ENCODE measurements at places on chromosomes 13 and 19.

DNA sequence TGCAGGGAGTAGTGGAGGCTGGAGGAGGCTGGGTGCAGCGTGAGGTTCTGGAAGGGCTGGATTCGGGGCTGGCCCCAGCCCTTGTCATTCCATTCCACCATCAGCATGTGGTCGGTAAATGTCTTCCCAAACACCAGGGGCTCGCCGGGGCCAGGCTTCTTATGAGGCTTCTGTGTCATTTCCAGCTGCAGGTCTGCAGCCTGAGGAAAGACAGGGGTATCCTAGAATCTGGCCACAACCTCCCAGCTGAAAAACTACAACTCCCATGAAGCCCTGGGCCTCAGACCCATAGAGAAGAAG is 4.4 kb downstream of the BCAT2 start:
- peak; percentile 27 for DNase-seq

DNA sequence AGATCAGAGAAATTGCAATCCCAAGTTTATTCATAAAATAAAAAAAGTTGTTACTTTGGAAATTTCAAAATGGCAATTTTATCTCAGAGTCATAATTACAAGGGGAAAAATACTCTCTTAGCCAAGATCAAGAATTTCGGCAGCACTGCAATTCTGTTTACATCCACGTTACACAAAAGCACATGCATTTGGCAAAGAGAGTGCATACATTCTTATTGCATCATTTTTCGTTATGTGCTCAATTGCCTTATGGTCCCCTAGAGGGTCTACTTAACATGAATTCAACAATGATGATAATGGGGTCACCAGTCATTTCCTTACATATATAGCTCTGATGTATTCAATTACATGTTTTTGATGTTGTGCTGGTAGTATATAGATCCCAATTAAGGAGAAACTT is 498.0 kb downstream of the DIAPH3 start:
- no peak for DNase-seq

GRCh38 chr13:113764793-113765563 is 6.0 kb downstream of the TMEM255B start:
- no peak for DNase-seq

GRCh38 chr19:56751078-56751489 is 79.5 kb upstream of the ZNF835 start:
- DNase-seq, result no peak

- DNase-seq, result no peak
These were observed 2.0 kb downstream of the LRCH1 start for GRCh38 chr13:46554951-46555350.

- no peak for DNase-seq
These were observed 52.0 kb downstream of the DPF1 start for GRCh38 chr19:38172001-38172400.

DNA sequence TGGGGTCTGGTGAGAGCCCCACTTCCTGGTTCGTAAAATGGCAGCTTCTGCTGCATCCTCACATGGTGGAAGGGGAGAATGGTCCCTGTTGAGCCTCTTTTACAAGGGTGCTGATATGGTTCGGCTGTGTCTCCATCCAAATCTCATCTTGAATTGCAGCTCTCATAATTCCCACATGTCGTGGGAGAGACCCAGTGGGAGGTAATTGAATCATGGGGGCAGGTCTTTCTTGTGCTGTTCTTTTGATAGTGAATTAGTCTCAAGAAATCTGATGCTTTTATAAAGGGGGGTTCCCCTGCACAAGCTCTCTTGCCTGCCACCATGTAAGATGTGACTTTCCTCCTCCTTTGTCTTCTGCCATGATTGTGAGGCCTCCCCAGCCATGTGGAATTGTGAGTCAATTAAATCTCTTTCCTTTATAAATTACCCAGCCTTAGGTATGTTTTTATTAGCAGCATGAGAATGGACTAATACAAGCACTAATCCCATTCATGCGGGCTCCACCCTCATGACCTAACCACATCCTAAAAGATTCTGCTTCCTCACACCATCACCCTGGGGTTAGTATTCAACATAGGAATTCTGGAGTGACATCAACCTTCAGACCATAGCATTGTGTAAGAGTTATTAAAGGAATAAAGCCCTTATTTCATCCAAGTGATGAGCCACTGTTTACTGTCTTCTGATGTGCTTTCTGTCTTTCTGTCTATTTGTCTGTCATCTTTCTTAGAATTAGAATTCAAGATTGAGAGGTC is 159.0 kb upstream of the IRS2 start:
- DNase-seq, result no peak

GRCh38 chr13:50323440-50324065 is 308.3 kb downstream of the KCNRG start:
- no peak for DNase-seq

- no peak for DNase-seq
These were observed 3.5 kb downstream of the CCDC169 start for GRCh38 chr13:36294096-36294495.

- DNase-seq, result no peak
These were observed 207.3 kb downstream of the TEX29 start for GRCh38 chr13:111527614-111528229.

- DNase-seq, result no peak
These were observed 1.2 kb upstream of the SLC6A16 start for GRCh38 chr19:49326165-49326704.

DNA sequence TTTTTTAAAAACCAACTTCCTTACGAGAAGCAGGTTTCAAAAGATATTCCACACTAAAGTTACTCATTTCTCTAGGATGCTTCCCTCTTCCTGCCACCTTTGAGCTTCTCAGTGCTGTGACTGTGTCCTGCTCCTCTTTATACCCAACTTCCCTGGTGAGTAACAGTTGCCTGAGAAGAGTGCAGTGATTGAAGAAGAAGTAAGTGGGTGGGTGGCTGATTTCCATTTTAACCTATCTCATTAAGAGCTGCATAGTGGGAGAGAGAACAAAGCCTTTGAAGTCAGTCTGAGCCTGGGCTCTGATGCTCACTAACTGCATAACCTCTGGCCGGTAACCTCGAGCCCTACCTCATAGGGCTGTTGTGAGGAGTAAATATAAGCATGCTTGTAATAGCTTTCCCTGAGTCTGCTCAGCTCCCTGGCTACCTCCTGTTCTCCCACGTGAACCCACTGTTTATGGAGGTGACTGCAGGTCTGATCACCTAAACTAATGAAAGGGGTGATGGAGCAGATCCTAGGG is 977.3 kb downstream of the UQCRFS1 start:
- DNase-seq, result no peak

DNA sequence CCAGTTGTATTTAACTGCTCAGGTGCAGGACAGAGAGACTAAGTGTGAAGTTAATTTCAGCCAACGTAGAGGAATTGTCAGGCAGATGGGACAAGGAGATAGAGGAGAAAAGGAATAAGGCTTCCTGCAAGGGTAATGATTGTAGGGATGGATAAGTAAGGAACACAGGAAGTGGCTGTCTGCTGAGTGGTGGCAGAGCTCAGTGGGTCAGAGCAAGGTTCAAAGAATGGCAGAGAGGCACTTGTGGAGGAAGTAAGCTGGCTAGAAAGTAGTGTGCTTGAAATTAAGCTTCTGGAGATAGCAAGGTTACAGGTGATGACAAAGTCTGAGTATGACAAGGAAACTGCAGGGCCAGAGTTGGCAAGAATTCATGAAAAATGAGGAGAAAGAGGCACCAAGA is 47.9 kb downstream of the USPL1 start:
- no peak for DNase-seq

GRCh38 chr19:19181488-19181998 is 10.4 kb downstream of the BORCS8 start:
- DNase-seq, result no peak

DNA sequence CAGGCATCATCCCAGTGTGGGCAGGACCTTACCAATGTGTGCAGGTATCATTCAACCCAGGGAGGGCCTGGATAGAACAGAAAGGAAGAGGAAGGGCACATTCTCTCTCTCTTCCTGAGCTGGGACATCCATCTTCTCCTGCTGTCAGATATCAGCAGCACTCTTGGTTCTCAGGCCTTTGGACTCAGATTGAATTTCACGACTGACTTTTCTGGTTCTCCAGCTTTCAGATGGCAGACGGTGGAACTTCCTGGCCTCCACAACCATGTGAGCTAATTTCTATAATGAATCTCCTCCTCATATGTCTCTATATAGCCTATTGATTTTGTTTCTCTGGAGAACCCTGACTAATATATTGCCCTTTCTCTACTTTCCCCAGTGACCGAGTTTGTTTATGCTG is 77.3 kb downstream of the OLFM4 start:
- no peak for DNase-seq

DNA sequence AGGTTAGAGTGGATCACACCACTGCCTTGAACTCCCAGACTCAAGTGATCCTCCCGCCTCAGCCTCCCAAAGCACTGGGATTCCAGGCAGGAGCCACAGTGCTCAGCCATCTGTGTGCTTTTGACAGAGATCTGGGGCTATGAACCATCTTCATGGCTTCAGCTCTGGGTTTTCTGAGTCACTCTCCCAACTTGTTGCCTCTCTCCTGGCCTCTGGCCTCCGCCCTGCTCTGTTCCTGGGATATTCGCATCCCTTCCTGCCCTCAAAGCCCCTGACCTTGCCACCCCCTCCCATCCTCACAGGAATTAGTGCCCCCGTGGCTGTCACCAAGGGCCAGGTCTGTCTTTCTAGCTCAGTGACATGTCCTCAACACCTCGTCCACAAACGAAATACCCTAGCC is 5.7 kb upstream of the GMIP start:
- DNase-seq, result no peak

- no peak for DNase-seq
These were observed 164.2 kb downstream of the FOXO1 start for GRCh38 chr13:40502236-40502635.

- DNase-seq, result no peak
These were observed 49.0 kb downstream of the BRD4 start for GRCh38 chr19:15283141-15283883.

DNA sequence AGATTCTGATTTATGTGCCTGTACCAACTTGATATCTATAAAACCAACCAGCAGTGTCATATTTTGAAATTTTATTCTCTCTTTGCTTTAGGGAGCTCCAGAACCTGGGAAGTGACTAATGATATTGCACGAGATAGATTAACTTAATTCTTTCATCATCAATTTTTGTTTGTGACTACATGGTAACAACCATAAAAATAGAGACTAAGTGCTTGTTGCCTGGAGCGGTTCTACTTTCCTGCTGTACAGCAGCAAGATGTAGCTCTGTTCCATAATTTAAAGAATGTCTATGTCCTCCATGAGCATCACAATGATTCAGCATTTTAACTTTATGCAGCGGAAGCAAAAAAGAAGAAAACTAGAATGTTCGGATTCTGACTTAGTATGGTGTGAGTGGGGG is 275.6 kb downstream of the KLF5 start:
- no peak for DNase-seq

DNA sequence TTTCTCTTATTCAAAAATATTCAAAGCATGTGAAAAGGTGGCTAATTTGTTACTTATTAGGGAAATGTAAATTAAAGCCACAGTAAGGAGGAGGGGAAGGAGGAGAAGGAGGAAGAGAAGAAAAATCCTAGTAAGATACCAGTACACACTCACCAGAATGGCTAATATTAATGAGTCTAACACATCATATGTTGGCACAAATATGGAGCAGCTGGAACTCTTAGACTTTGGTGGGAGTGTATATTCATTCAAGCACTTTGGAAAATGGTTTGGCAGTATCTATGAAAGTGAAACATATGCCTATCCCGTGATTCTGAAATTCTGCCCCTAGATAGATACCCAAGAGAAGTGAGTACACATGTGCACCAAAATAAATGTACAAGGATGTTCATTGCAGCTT is 38.1 kb upstream of the RGCC start:
- no peak for DNase-seq

GRCh38 chr19:16198370-16198651 is 600 bp downstream of the AP1M1 start:
- DNase-seq, result no peak

DNA sequence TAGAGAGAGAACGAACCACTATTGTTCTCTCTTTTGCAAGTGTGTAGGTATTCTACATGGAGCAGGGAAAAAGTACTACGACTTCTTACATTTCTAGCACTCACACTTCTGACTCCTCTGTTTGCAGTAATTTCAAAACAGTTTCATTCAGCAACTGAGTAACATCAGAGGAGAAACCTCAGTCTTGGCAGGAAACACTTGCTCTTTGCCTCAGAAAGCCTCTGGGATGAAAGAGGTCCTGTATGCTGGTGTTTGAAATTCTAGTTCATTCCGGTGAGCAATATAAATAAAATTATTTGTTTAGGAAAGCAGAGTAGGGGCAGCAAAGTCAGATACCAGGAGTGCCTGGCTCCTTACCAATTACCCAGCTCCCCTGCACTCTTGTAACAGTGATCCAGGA is 595.5 kb downstream of the TBC1D4 start:
- DNase-seq, result no peak

- DNase-seq, result no peak
These were observed 609.5 kb downstream of the SLITRK1 start for GRCh38 chr13:83272652-83273240.

- no peak for DNase-seq
These were observed 15.9 kb upstream of the MEIS3 start for GRCh38 chr19:47435196-47435595.

- DNase-seq, result no peak
These were observed 21.4 kb downstream of the UHRF1 start for GRCh38 chr19:4930664-4931063.

GRCh38 chr19:19137556-19138108 is 646 bp downstream of the TMEM161A start:
- DNase-seq, result no peak

GRCh38 chr19:55147545-55148251 is 1.3 kb downstream of the TNNT1 start:
- DNase-seq, result no peak

GRCh38 chr19:40659566-40659965 is 30.9 kb downstream of the NUMBL start:
- DNase-seq, result no peak

DNA sequence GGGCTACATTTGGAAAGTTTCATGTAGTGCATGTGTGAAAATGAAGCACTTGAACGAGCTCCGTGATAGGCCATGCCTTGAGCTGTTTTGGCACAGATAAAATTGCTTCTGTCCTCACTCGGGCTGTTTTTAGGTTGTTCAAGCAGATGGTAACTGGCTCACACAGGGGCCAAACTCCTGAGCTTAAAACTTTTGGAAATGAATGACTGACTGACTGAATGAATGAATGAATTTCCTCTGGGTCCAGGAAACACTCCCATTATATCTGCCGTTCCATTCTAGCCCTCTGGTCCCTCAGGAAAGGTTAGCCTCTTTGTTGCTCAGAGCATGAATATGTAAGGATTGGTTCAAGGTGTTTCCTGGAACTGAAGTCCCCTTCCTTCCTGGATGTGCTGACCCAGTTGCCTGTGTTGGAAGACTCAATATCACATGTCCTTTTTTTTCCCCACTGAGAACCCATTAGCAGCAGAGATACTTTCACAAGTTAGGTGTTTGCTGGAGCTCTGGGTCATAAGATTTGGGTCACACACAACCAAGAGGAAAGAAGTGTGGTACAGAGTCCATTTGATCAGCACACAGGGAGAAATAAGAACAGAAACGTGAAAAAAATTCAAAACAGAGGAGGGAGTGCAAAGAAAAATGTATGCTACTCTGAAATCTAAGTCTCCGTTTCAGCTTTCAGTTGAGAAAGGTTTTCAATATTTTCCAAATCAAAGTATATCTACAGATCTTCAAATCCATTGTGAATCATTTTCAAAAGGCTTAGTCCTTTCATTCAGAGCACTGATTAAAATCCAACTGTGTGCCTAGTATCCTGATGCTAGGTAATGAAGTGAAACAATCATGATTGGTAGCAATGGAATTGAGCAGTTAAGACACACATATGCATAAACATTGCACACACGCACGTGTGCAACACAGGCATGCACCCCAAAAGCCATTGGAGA is 18.9 kb downstream of the MBNL2 start:
- DNase-seq, result no peak

All from CD4-positive, alpha-beta T cell (primary cell).